RPMI7951 (cell line): ENCODE measurements at places on chromosomes 12 and 14.

- no peak for DNase-seq
These were observed 13.2 kb downstream of the PRPF40B start for GRCh38 chr12:49636574-49636973.

DNA sequence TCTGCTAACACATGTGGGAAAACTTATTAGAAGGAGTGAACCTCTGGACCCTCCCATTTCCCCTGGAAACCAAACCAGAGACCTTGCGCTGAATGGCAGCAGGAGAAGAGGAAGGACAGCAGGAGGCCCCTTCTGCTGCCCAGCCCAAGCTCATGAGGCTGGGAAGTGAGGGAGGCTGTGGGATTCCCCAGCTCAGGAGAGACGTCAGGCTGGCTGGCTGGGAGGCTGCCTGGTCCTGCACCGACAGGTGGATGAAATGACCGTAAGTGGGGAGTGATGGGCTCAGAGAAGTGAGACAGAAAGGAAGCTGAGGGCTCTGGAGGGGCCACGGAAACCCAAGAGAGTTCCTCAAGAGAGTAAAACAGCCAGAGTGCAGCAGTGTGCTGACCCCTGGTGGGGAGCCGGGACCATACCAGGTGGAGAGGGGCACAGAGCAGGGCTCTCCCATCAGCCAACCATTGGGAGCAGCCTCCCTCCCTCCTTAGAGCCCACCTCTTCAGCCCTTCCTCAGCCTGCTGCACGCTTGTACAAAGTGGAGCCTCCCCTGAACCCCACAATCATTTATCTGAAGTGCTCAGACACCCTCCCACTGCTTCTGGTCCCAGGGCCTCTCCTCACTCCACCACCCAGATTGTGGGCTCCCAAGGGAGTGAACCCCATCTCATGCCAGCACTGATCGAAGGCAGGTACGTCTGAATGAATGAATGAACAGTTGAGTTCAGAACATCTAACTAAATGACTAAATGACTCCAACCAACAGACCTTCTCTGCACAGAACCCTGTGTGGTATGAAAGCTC, 14.0 kb downstream of the TAMALIN start:
- DNase-seq, result peak; percentile 22

DNA sequence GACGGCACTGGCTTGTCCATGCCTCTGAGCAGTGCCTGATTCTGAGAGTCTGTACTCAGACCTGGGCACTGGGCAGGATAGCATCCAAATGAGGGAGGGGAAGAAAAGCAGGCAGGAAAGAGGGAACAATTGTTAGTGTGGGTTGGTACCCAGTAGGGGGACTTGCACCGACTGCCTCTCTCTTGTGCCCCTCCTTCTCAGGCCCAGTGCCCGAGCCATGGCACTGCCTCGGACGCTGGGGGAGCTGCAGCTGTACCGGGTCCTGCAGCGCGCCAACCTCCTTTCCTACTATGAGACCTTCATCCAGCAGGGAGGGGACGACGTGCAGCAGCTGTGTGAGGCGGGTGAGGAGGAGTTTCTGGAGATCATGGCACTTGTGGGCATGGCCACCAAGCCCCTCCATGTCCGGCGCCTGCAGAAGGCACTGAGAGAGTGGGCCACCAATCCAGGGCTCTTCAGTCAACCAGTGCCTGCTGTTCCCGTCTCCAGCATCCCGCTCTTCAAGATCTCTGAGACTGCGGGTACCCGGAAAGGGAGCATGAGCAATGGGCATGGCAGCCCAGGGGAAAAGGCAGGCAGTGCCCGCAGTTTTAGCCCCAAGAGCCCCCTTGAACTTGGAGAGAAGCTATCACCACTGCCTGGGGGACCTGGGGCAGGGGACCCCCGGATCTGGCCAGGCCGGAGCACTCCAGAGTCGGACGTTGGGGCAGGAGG, 2.2 kb downstream of the NAB2 start:
- no peak for DNase-seq

- peak; percentile 39 for DNase-seq
These were observed 26.0 kb upstream of the TESC start for GRCh38 chr12:117125272-117125613.

- DNase-seq, result peak; percentile 11
These were observed 55.7 kb downstream of the APOBEC1 start for GRCh38 chr12:7610006-7610405.

- no peak for DNase-seq
These were observed 37.1 kb downstream of the HSD17B6 start for GRCh38 chr12:56800221-56800620.
